ENCODE measurements at places on chromosomes 16 and 17. TPM values are rescaled to one million over a fixed set of nuclear protein-coding genes. Genes with fewer than 3 reads are reported as not detected.

HS3ST3A1 gene
- total RNA-seq, result 1.0 TPM

CNGB1 gene
- total RNA-seq, result not detected

CPHXL2 gene
- not detected for total RNA-seq

PRSS36 gene
- total RNA-seq, result 4.3 TPM

DNA sequence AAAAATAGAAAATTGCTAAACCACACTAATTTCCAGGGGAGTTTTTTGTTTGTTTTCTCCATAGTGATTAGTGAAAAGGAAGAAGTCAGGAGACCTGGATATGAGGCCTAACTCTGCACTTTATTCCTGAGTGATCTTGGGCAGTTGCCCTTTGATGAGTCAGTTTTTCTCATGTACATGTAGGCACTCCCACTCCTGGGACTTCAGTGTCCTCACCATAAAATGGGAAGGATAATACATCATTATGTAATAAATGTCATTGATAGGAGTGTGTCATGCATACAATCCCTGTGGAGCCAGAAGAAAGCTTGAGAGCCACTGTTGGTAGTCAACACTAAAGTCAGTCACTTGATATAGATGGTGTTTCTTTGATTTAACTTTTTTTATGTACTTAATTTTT is 32.5 kb downstream of the WIPF2 start:
- no peak for DNase-seq

GRCh38 chr16:69561901-69562300 is 3.9 kb upstream of the NFAT5 start:
- no peak for DNase-seq

DNA sequence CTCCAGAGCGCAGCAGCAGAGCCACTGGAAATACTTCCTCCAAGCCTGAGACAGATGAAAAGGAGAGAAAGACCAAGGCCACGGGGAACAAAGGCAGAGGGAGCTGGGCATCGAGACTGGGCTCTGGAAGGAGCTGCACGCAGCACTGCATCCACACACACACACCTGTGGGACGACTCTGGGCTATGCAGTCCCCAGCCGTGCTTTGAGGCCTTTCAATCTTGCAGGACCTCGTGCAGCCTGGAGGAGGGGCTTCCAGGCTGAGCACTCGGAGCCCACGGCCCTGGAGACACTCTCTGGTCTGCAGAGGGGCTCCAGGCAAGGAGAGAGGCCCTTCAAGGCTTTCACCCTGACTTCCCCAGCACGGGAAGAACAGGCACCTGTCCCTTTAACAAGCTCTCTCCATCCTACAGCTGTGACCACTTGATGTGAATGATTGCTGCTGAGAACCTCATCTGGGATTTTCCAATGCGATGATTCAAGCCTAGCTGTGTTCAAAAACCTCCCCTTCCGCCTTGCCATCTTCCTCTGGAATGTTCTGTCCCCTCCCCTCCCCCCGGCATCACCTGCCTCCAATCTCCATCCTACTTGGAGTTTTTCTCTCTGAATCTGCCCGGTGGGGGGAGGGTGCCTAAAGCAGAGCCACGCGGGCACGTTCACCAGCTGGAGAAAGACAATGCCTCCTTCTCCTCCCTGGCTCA is 37.5 kb downstream of the RBFOX3 start:
- no peak for DNase-seq

GRCh38 chr17:82862191-82862590 is 22.4 kb upstream of the ZNF750 start:
- DNase-seq, result no peak

DNA sequence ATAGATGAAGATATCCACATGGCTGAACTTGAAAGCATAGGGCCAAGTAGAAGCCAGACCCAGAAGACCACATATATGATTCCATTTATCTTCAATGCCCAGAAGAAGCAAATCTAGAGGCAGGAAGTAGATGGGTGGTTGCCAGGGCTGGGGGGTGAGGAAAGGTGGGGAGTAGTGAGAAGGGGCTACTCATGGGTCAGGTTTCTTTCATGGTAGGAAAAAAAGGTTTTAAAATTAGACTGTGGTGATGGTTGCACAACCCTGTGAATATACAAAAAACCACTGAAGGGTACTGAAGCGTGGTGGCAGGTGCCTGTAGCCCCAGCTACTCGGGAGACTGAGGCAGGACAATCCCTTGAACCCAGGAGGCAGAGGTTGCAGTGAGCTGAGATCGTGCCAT is 5.4 kb downstream of the CD2BP2 start:
- peak; percentile 32 for DNase-seq
